ENCODE measurements at places on chromosomes 6 and 20.

- no peak for DNase-seq
Observed at GRCh38 chr20:2804852-2805688, 4.6 kb upstream of the CPXM1 start.

DNA sequence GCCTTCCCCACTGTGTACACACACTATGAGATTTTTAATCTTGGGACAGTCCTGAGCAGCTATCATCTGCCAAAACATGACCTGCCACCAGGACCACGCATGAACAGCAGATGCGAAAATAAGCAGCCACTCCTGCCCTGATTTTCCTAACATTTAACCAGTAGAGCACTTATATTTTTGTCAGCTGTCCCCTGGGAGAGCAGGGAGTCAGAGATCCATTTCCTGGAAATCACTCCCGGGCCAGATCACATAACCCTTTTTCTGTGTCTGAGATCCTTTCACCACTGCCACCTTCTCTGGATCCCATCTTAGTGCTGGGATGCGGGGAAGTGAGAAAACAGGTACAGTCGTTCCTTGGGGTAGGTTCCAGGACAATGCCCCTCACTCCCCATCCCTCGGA, 5.7 kb downstream of the SDCBP2 start:
- no peak for DNase-seq

DNA sequence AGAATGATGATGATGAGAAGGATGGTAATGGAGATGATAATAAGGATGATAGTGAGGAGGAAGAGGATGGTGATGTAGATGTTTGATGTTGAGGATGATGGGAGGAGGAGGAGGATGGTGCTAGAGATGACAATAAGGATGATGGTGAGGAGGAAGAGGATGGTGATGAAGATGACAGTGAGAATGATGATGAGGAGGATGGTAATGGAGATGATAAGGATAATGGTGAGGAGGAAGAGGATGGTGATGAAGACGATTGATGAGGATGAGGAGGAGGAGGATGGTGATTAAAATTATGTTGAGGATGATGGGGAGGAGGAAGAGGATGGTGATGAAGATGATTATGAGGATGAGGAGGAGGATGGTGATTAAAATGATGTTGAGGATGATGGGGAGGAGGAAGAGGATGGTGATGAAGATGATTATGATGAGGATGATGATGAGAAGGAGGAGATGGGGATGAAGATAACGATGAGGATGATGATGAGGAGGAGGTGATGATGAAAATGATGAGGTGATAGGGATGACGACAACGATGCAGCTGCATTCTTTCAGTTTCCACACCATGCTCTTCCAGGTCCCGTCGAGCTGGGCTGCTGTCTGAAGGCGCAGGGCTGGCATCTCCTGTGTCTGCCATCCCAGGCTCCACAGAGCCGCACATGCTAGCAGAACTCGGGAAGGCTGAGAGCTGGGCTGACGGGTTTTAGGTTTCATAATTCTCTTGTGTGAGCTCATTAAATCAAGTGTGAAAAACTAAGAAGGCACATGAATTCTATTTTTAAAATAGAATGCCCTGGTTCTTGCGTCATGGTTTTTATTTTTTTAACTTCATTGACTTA, 274.9 kb downstream of the SMOC2 start:
- no peak for DNase-seq

DNA sequence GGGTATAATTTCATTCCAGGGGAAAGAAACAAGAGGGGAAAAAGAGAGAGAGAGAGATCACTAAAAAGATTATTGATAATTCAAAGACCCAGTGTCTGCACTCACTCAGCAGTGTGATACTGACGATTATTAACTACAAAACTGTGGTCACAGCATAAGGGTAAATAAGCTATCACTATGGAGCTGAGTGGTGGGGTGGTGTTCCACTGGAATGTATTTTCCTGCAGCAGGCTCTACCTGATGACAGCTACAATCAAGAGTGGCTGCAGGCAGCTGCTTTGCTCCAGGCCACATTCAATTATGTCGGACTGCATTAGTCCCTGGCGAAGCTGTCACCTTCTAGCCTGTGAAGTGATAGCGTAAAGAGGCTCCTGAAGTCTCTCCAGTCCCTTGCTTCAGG, 122.2 kb upstream of the TFAP2D start:
- DNase-seq = no peak

GRCh38 chr6:44234101-44235025, 11.0 kb downstream of the SLC29A1 start:
- no peak for DNase-seq

All from CD4-positive, alpha-beta memory T cell (primary cell).